ENCODE measurements at places on chromosomes 7 and 10.

DNA sequence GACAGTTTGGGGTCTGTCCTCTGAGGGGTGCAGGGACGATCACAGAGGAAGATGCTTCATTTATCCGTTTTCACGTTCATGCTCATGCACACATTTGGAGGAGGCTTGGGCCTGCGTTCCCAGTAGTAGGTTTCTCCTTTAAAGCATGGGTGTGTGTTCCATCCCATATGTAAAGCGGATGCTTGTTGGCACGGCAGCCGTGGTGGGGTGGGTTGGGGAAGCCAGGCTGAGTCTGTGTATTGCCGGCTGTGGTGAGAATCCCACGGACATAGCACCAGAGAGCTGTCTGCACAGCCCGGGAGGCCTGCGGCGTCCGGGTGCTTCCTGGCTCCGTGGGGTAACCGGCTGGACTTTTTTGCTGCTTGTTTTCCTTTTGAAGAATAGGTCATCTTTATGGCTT lies 440 bp downstream of the JAKMIP3 start:
- no peak for DNase-seq

DNA sequence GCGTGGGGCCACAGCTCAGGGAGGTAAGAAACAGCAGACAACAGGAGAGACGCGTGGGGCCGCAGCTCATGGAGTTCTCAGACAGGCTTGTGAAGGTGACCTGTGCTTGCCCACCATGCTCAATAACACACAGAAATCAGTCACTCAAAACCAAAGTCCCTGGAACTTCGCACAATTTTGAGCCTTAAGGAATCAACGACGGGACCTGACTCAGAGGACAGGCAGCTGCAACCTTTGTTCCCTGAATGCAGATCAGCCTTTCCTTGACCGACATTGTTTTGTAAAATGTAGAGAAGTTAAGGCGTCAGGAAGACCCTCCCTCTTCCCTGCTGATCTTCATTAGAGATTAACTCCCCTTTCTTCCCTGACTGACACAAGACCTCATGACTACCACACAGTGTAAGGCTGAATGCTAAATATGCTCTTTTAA lies 8.5 kb upstream of the KNDC1 start:
- no peak for DNase-seq

- DNase-seq, result no peak
Observed at GRCh38 chr10:110067960-110068770, 60.4 kb downstream of the ADD3 start.

DNA sequence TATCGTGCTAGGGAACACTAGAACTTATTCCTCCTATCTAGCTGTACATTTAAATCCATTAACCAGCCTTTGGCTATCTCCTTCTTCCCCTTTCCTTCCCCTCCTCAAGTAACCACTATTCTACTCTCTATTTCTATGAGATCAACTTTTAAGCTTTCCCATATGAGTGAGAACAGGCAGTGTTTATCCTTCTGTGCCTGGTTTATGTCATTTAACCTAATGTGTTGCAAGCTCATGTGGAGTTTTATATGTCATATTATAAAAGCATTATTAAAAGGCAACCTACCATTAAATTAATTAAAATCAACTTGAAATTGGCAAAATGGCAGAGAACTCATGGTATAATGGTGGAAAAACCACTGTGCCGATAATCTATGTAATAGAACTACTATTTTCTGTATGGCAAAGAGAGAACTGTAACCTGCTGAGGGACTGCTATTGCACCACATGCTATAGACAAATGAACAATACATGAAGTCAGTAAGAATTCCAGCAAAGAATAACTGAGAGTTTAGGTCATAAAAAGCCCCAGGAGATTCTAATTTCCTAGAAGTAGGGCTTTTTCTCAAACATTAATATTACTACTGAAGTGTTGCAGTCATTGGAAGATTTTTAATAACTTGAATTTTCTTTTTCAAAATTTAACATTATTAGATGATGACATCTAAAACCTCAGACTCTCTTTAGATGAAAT lies 81.8 kb downstream of the LRRN3 start:
- DNase-seq, result no peak

Data from activated CD8-positive, alpha-beta memory T cell treated with anti-CD3 and anti-CD28 coated beads, Interleukin-2, amount 50 U/mL, for 4 hours (primary cell).